ENCODE measurements at places on chromosomes 7 and 10.

DNA sequence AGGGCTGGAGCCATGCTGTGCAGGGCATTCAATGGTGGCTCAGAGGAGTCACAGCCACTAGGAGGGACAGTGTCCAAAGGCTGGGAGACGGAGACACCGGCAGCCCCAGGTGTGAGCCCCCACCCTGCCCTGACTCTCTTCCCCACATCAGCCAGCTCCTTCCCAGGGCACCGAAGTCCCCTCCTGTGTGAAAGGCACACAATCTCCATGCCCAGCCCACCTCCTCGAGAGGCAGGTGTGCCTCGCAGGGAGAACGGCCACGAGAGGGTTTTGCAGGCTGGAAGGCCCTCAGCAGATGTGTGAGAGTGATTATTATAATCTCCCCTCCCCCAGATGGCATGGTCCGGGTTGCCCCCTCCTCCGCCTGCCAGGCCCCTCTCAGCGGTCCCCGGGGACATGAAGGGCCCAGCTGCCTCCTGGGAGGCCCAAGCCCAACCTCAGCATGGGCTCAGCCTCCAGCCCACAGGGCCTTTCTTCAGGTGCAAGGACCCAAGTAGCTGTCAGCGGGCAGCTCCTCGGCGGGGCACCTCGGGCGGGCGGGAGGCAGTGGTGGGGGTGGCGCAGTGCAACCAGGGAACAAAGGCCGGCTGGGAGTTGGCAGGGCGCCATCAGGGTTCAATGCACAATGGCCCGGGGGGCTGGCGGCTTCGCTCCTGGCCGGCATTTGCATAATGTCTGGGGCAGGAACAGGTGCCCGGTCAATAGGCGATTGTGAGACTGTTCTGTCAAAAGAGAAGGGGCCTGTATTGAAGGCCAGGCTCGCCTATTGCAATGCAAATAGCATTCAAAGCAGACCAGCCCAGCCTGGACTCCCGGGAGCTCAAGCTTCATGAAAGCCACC, 155.3 kb upstream of the ZMIZ1 start:
- no peak for DNase-seq

- DNase-seq = no peak
Measured at GRCh38 chr7:17774248-17774647, 166.0 kb downstream of the SNX13 start.

- no peak for DNase-seq
Measured at GRCh38 chr10:49174261-49174925, 13.8 kb downstream of the TMEM273 start.

- no peak for DNase-seq
Measured at GRCh38 chr10:113438652-113439051, 114.2 kb upstream of the HABP2 start.

GRCh38 chr7:116546054-116546453, 21.2 kb downstream of the CAV1 start:
- no peak for DNase-seq

GRCh38 chr7:132004529-132004928, 448.1 kb upstream of the PODXL start:
- no peak for DNase-seq

DNA sequence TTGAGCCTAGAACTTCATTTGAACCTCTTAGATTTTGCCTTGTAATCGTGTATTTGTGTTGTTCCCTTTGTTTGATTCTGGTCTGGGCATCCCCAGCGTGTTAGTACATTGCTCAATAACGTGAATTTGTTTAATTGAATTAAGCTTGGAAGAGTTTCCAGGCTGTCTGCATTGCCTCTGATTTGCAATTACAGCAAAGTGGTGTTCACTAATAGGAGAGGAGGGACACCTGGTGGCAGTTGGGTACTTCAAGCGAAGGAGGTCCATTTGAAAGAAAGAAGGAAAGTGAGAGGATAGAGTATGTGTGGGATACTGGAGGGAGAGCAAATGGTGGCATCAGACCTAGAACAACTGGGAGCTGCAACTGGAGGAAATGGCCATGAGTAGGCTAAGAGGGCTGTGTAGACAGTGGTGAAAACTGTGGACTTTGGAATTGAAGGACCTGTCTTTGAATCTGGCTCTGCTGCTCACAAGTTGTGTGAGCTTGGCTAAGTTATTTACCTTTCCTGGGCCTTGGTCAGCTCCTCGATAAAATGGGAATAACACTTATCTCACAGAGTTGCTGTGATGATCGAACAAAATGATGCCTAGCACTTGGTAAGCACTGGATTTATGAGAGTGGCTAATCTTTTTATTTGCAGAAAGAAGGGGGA, 15.1 kb downstream of the LSMEM1 start:
- DNase-seq = peak; percentile 24

DNA sequence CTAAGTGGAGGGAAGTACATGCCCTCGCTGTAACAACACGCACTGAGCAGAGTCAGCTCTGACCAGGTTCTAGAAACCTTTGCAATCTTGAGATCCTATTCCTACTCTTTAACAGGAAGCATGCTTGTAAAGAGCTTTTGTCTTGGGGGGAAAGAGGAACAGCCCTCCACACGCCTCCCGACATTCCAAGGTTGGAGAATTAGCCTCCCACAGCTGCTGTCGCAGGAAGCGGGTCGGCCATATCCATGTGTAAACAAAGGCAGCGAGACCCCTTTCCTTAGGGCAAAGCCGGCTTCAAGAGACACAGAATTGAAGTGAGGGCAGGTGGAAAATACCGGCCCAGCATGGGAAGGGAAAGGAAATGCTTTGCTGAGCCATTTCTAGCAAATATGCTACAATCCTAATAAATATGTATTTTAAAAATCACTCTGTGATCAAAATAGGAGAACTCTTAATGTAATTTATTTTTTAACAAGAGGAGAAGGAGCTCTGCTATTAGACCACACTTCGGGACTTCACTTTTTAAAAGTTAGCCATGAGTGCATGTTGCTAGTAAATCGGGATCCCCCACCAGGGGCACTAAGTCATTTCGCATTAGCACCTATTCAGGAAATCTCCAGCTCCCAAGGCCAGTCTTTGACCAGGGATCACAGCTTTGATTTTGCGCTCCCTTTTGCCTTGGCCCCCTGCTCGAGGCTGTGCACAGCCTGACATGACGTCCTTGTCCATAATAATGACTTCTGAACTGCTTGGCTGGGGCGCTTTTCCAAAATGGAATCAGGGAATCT, 55.9 kb downstream of the FAM204A start:
- DNase-seq = no peak

- no peak for DNase-seq
Measured at GRCh38 chr7:151812967-151813366, 63.9 kb downstream of the PRKAG2 start.

GRCh38 chr7:93955304-93955703, 33.8 kb downstream of the GNG11 start:
- no peak for DNase-seq

DNA sequence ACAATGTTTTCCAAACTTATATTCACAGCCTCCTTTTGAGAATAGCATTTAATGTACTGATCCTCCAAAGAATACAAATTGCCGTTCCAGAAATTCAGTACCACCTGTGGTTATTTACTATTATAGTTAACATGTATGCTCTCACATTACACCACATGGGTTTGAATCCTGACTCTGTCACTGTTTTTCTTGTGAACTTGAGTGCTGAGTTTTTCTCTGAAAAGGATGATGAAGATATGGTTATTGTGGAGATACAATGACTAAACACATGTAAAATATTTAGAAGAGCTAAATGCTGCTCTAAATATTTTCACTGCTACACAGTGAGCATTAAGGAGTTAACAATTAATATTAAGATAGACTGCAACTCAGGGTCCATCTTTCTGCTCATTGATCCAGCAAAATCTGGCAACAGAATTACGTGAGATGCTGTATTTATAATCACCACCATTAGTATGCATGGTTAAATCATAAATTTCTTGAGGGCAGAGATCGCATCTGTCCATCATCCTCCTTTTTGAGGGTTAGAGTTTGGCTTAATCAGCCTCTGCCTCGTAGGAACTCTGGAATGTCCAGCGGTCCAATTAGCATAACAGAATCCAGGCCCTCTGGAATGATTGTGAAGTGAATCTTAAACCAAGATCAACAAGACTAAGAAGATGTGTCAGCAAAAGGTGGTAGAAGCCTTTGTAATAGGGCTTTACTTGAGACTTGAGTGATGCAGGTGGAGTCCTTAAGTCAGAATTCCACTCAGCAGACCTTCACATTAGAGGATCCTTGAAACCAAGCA, 152.8 kb downstream of the MACC1 start:
- no peak for DNase-seq

DNA sequence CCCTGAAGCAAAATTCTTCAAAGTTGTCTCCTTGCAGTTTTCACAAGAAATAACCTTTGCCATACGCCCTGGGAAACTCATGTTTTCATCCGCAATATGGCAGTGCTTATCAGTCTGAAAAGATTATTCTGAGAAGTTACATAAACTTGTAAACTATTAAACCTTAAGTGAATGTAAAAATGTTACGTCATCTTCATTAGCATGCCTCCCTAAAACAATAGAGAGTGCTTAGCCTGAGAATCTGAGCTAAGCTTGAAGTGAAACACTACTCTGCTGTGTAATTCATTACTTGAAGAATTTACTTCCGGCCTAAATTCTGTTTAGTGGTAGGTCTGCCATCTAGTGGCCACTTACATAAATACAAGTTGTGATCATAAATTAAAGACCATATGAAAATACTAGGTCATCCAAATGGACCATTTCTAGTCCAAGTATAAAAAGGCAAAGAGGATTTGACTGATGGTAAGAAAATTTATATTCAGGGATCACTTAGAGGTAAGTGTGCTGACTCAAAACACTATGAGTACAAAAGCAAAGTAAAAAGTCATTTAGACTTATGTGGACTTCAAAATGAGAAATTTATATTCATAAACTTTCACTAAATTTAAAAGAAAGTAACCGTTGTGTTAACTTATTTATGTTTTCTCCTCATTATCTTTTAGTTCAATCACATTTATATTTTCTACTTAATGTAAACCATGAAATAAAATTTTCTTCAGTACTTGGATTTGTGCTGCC, 745.1 kb upstream of the LRRTM3 start:
- peak; percentile 57 for DNase-seq

DNA sequence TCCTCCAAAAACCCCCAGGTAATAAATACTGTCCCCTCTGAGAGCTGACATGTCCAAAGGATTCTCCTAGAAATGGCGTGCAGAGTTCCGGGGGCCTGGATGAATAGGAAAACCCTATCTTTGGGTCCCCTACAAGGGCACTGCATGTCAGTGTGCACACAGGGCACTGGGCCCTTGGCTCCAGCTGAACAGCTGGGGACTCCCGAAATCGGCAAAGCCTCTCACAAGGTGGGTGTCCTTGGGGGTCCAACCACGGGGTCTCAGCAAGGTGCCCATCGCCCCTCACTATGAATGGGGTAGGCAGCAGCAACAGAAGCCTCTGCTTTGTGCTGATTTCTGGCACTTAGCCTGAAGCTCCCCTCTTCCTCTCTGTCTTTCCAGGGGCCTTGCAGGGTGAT, 46.1 kb downstream of the SLIT1 start:
- DNase-seq = no peak
